ENCODE measurements at places on chromosomes 1 and 21.

- no peak for DNase-seq
Measured at GRCh38 chr1:19483261-19483660, 2.1 kb downstream of the CAPZB start.

DNA sequence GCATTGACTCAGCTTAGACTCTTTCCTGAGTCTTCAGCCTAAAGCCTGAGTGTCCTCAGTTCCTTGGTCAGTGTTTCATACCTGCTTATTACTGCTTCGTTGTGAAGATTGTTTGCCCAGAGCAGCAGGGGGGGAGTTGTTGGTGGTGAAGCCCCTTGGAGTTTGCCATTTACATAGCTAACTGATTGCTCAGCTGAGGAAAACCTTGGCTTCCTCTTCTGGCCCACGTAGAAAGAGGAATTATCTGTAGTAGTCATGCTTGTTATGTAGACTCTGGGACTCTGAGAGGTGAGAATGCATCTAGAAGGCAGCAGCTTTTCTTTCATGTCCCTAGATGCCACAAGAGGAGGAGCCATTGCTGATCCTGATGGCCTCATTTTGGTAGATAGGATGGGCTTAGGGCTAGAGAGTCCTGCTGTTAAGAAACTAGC lies 125.9 kb downstream of the MAST2 start:
- DNase-seq, result no peak

GRCh38 chr1:181139631-181140061 lies 51.1 kb downstream of the IER5 start:
- no peak for DNase-seq

GRCh38 chr1:151060007-151060656 lies at the start of gene MLLT11:
MLLT11 (plus strand) TSS chr1:151060397; CDS start chr1:151067225, 6,828 bp downstream.
- DNase-seq, result peak; percentile 29

DNA sequence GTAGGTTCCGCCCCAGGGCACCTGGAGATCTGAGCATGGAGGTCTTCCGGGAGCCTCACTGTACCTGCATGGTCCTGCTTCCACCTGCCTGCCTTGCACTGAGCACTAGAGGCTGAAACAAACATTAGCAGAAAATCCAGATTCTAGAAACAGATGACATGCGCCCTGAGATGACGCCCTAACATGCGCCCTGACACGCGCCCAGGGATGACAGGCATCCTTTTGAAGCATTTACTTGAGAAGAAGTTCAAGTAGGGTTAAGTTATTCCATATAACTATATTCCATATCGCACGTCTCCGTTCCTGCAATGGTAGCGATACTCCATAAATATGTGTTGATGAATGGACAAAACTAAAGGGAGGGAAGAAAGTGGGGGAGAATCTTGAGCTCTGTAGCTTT lies 13.7 kb downstream of the ACTA1 start:
- DNase-seq, result no peak

GRCh38 chr1:7680955-7681268 lies 90.2 kb upstream of the VAMP3 start:
- no peak for DNase-seq

DNA sequence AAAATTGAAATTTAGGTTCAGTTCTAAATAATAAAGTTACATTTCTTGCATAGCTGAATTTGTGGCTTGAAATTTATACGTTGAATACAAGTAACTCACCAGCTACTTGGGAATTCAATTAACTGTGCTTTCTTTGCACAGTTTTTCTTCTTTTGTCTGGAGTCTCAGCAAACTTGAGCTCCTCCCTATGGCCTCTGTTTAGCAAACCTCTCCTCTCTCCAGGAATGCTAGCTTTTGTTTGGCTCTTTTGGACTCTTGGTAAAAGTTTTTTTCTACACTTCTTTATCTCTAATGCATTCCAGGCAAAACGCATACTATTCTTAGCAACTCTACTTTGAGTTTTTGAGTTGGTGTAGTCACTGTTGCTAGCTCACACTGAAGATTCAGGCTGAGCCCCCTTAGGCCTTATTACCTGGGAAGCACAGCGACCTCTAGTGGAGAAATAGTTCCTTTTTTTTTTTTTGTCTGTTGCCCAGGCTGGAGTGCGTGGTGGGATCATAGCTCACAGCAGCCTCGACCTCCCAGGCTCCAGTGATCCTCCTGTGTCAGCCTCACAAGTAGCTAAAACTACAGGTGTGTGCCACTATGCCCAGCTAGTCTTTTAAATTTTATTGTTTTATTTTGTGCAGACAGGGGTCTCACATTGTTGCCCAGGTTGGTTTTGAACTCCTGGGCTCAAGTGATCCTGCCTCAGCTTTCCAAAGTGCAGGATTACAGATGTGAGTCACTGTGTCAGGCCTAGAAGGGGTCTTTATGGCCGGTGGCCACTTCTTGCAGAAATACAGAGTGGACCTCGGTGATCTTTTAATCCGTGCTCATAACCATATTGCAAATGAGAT lies 61.7 kb downstream of the CASQ2 start:
- peak; percentile 14 for DNase-seq

DNA sequence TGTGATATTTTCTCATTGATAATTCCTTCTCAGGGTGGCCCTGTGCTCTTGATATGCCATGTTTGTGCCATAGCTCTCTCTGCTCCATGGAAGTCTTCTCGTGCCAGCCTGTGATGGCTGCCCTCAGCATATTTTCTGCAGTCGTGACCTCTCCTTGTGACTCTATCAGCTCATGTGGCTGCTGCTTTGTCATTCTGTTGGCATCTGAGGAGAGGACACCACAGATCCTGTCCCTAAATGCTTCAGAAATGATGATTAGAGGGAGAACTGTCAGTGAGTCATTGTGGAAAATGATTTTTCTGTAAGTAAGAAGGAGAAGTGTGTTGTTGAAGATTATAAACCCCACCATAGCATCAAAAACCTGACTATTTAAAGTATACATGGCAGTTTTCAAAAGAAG lies 286.0 kb downstream of the ADGRL2 start:
- no peak for DNase-seq

GRCh38 chr1:179984942-179985341 lies 30.3 kb downstream of the CEP350 start:
- DNase-seq, result no peak

DNA sequence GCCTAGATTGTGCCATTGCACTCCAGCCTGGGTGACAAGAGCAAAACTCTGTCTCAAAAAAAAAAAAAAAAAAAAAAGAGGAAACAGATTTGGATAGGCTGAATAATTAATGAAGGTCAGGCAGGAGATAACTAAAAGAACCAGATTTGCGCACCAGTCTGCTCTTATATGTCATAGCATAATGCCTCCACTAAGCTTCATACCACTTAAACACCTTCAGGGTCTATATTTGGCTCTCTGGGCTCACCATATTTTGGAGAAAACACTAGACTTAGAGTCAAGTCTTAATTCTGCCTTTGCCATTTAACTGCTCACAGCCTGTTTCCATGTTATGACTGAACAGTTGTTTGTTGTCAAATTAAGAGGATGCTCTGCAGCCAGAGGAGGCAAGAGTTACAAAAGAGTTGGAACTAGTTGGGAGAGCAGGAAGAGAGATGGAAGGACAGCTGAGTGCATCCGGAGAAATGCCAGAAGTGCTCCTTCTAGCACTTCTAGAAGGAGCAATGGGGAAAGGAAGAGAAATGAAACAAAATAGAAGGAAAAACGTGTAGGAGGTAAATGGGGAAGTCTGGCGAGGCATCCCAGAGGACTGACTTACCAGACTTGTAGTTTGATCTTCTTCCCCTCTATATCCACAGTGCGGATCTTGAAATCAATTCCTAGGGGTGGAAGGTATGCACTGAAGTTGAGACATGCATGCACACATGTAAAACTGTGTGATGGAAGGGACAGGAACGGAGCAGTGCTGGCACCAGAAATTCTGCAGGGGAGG lies 1.8 kb downstream of the RAB13 start:
- DNase-seq, result no peak

DNA sequence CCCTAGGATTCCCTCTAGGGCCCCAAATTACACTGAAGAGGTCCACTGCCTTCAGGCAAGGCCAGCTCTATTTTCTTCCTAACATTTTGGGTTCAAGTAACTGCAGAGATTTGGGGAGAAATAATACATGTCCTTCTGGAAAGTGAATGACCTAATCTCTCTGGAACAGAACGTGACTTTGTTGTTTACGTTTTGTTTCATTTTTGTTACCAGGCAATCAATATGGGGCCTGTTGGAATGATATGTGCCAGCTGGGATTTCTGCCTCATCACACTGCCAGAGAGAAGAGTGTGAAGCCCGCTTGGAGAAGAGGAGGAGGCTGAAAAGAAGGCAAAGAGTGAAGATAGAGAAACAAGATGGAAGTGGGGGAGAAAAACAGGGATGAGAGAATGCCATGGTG lies 116.7 kb downstream of the FASLG start:
- no peak for DNase-seq

DNA sequence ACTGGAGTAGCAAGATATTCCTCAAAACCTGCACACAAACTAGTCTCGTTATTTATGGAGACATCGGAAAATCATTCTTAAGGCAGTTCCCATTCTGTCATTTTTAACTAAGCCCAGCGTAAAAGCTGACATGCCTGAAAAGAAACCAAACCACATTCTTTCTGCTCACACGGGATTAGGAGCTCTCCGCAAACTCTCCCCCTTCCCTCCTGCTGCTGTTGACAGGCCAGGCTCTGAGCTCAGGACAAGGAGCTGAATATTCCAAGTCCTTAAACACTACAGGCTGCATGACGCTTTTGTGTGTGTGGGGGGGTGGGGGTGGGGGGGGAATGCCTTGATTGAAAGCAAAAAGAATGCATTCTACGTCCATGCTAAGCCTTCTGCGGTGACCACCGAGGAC lies 5.2 kb downstream of the OLIG1 start:
- no peak for DNase-seq

DNA sequence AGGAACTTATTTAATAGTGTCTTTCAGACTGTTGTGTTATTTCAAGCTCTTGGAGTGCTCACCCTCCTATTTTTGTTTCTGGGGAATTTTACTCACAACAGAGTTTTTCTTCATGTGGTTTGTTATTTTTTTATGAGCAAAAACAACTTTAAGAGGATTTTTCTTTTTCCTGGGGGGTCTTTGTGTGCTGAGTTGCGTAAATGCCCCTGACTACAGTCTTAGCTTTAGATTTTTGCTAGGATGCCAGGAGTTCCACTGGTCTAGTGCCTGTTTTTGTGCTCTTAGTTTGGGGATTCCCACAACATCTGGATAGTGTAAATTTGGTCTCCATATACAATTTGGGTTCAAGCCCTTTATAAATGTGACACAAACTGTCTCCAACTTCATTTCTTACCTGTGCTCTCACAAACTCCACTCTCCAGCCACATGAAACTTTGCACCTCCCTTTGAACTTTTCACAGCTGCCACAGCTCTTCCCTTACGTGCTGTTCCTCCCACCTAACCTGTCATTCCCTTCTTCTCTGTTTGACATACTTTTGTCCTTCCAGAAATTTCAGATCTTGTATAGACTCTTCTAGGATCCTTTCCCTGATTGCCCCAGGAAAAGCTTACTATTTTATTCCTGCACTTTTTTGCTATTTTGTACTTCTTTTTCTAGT lies 180.2 kb downstream of the CRB1 start:
- no peak for DNase-seq

GRCh38 chr1:84525779-84526178 lies 19.4 kb upstream of the GNG5 start:
- DNase-seq, result no peak

- no peak for DNase-seq
Measured at GRCh38 chr1:185495007-185495406, 178.0 kb upstream of the IVNS1ABP start.

DNA sequence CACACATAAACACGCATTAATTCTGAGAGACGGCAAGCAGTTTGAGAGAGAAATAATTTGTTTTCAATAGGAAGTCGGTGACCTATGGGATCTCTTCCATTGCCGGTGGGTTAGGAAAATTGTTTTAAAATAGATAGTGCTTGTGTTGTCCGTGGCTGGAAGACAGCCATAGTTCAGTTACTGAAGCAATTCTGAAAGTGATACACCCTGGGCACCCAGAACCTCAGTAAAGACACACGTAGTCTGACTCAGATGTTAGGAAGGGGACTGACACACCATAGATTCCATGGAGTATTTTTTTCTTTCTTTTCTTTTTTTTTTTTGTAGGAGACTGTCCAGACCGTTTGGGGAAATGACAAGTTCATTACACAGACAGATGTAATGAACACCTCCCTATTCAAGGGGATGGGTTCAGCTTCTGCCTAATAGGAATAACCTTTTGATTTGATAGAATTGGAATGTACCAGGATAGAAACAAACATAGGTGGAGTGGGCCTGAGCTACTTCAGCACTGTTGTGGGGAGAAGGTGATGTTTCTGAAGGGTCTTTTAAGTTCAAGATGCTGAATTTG lies 1.6 kb downstream of the C1orf21 start:
- no peak for DNase-seq

DNA sequence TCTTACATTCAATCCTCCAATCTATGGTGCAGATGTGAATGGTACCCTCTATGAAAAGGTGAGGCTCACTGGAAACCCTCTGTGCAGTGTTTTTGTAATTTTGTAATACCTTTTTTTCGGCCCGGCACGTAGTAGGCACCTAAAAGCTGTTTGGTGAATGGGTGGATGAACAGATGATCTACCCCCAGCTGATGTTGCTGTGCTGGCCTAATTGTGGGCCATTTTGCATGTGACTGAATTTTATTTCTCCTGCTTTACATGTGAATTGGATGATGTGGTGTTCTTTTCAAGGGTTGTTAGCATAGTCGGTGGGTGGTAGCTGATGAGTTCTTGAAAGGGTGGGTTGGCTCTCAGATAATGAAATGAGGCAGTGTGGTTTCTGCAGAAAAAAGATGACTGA lies 10.4 kb downstream of the KDM4A start:
- no peak for DNase-seq

- peak; percentile 84 for DNase-seq
Measured at GRCh38 chr1:202214089-202214843, 20.7 kb downstream of the LGR6 start.

DNA sequence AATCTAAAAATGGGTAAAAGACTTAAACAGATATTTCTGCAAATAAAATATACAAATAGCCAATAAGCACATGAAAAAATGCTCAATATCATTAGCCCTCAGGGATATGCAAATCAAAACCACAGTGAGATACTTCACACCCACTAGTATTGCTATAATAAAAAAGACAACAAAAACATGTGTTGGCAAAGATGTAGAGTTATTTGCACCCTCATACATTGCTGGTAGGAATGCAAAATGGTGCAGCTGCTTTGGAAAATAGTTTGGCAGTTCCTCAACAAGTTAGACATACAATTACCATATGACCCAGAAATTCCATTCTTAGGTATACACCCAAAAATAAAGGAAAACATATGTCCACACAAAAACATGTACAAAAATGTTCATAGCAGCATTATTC lies 30.2 kb downstream of the ZZZ3 start:
- DNase-seq, result no peak

DNA sequence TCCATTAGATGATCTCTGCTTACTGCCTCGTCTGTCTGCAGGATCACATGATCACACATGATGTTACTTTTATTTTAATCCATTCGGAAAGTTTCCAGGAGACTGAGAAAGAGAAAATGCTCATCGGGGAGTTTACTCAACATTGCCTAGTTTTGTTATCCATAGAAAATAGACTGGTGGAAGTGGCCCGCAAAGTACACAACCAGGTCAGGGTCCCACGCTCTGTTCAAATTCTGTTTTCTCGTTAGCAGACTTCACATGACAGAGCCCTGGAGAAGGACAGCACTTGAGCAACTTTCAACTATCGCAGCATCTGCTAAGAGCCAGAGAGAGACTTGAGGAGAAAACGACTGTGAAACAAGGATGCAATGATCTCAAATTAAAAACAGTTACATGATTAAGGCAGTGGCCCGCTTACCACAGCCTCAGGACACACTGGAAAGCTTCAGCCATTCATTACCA lies 44.2 kb downstream of the ADAMTS1 start:
- peak; percentile 9 for DNase-seq

GRCh38 chr1:65688848-65689247 lies 103.8 kb upstream of the PDE4B start:
- no peak for DNase-seq

Measured in thyroid gland (tissue), 4 donors.